A673 (cell line): ENCODE measurements at places on chromosomes 5 and 9.

- no peak for DNase-seq
These were observed 5.5 kb downstream of the TTC16 start for GRCh38 chr9:127721391-127721821.

- DNase-seq = no peak
These were observed 456.4 kb downstream of the NFIB start for GRCh38 chr9:13857521-13857920.

GRCh38 chr9:73583576-73583975 is 431.9 kb downstream of the ANXA1 start:
- DNase-seq = peak; percentile 10

GRCh38 chr5:55902696-55903095 is 51.5 kb downstream of the IL31RA start:
- no peak for DNase-seq

GRCh38 chr5:158755221-158755620 is 344.5 kb downstream of the EBF1 start:
- DNase-seq = no peak

GRCh38 chr5:53590759-53591158 is 30.3 kb downstream of the NDUFS4 start:
- no peak for DNase-seq

DNA sequence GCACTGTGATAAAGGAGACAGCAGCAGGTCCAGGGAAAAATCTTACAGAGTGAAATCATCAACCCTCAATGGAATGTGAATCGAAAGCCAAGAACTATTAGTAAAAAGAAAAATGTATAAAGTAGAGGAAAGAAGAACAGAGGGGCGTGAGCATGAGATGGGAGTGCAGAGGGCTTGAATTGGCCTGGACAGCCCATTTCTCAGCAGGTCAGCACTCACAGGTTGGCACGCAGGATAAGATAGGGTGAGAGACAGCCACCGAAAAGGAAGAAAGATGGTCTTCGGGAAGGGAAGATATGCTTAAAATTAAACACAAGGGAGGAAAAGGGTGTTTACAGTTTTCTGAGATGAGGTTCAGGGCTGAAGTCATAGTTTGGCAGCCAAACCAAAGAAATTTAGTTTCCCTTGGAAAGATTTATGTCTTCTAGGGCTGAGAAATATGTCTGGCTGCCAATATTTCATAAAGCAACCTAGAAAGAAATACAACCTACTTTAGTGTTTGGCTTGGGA is 524.7 kb downstream of the SPATA31D1 start:
- DNase-seq = no peak

- DNase-seq = no peak
These were observed 34.8 kb downstream of the DYNC2I2 start for GRCh38 chr9:128621730-128622455.

- no peak for DNase-seq
These were observed 69.4 kb downstream of the TLE1 start for GRCh38 chr9:81620002-81620390.

DNA sequence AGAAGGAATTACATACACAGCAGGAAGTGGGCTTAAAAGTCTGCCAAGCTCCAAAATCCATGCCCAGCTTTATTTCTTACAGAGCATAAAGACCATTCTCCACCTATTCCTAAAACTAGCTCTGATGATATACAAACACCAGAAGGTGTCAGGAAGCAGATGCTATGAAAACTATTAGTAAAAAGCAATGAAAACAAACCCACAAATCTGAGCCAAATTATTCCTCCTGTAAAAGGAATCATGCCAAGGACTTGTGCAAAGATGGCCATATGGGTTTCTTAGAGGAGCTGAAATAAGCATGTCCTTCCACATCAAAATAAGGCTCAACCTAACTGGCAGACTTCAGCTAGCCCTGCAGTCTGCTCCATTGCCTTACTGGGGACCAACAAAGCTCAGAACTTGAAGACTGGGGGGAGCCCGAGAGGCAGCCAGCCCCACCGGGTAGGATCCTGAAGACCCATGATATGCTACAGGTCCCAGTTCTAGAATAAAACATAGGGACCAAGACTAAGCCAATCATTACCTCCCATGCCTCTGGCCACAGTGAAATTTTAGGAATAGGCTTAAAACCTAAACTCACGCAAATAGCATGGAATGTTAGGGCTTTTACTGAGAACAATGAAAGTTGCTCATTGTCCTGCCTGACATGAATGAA is 42.8 kb upstream of the GABRP start:
- DNase-seq = no peak

DNA sequence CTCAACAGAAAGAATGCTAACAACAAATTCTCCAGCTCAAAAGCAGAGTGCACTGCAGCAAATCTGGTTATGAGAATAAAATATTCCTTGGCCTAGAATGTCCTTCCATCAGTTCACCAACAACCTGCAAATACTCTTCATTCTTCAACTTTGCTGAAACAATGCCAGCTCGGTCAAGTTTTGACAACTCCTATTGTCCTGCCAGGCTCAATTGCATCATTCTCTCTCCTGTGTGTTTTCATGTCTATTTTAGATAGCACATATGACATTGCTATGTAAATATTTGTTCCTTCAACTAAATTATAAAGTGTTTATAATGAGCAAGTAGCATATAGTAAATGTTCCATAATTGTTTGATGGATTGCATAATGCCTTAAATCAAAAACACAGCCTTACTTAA is 463.8 kb downstream of the TLE1 start:
- no peak for DNase-seq

GRCh38 chr9:37417252-37417803 is 5.2 kb upstream of the GRHPR start:
- DNase-seq = no peak

DNA sequence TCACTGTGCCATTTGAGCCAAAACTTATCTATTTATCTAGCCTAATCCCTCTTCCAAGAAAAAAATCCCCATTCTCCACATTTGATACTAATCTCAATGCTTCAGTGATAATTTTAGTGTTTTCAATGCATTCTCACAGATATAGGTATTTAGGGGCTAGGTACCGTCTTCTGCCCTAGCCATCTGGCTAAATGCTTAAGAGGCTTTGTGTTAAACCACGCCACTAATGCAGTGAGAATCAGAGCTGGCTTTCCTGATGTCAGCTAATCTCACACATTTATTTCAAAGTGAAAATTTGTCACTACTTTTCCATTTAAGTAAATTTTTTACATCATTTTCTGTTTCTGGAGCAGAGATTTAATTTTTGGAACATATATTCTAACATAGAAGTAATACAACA is 479.7 kb downstream of the MAN2A1 start:
- DNase-seq = no peak

DNA sequence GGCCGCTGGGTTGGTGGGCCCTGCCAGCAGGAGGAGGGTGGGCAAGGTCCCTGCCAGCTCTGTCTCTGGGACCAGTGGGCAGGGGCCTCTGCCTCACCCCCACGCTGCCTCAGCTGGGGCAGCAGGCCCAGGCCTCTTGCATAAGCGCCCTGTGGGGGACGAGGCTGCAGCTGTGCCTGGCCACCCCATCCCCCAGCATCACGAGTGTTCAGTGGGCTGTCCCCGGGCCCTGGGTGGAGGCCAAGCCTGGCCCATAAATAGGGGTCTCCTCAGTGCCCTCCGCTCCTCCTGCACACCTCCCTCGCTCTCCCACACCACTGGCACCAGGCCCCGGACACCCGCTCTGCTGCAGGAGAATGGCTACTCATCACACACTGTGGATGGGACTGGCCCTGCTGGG is at the start of gene PTGDS:
PTGDS (plus strand) TSS at position 282 of the 400 bp plus-strand sequence; CDS start at position 357, 75 bp downstream.
- DNase-seq = no peak

DNA sequence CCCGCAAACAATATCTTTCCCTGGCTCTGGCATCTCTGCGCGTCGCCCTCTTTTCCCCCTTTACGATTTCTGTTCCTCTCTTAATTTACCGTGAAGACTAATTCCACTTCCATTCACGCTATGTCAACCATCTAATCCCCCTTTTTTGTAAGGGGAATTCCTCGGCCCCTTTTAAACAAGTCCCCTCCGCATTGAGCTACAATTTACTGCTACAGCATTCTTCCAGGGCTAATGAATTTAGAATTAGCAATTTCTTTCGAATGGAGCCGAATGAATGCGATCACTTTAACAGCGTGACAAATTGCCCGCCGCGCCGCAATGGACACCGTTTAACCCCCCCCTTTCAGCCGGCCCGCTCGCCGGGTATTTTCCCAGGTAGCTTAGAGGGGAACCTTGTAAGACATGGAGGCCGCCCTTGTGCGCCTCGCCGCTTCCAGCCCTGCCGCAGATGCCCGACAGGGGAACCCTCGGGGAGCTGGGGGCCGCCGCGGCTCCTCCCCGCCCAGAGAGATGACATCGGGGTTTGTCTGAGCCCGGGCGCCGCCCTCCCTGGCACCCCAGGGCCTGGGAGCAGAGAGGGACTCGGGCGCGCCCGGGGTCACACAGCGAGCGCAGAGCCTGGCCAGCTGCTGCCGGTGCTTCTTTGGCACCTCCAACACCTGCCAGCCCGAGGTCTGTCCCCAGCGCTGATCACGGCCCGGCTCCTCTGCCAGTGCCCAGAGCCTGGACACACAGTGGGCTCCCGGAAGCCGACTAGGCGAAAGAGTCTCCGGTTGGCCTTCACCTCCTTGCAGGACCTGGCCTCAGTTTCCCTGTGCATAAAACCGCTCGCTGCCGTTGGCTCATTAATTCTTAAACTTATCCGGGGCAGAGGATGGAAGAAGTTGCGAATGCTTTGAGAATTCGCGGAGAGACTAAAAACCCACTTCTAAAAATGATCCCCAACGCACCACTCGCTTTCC is 1.3 kb downstream of the PRDM12 start:
- DNase-seq = no peak

DNA sequence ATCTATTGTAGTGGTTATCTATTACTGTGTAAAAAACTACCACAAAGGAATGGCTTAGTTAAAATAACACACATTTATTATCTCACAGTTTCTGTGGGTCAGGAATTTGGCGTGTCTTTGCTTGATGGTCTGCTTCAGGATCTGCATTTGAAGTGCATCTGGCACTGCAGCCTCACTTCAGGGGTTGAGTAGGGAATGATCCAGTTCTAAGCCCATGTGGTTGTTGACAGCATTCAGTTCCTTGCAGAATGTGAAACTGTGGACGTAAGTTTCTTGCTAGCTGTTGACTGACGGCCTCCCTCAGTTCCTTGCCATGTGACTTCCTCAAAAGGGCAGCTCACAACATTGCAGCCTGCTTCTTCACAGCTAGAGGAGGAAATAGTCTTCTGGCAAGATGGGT is 2.1 kb upstream of the OGN start:
- no peak for DNase-seq

DNA sequence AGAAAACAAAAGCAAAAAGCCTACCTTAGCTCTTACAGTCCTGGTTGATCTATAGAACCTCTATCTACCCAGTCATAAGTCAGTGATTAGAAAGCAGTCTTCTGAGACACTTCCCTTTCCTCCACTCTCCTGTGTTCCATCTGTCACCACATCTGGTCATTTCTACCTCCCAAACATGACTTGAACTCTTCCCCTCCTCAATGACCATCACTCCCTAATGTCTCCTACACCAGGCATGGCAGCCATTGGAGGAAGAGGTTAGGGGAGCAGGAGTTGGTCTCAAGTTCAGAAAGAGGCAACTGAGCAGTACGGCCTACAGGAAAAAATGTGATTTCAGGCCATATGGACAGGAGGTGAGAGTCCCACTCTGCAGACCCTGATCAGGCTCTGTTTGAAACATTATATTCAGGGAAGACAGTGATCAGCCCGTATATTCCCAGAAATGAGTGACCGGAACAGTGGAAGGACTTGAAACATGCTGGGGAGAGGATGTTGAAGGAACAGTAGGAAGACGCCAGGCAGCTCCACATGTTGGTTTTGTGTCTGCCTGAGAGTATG is 12.0 kb downstream of the ABLIM3 start:
- no peak for DNase-seq

- DNase-seq = no peak
These were observed 167.6 kb upstream of the ELL2 start for GRCh38 chr5:96129276-96129675.
